Vagina (tissue), 2 donors: ENCODE measurements at places on chromosomes 16 and 17.
A peak's percentile ranks its signal among the peaks of the same experiment; 100 is the strongest.

DNA sequence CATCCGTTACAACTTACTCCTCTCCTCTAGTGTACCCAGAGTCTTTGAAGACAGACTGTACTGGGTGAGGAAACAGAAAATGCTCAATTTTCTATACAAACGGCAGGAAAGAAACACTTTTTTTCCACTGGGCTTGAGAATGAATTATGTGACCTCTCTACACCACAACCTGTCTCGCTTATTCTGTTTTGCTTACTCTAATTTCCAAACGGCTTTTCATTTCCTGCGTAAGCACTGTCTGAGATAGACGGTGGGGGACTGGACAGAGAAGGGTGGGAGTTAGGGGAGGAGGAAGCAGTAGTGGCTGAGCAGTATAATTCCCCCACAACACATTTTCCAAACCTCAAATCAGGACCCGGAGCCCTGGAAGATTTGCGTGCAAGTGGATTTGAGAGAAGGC lies 191.4 kb upstream of the SDK2 start:
- no peak for DNase-seq

DNA sequence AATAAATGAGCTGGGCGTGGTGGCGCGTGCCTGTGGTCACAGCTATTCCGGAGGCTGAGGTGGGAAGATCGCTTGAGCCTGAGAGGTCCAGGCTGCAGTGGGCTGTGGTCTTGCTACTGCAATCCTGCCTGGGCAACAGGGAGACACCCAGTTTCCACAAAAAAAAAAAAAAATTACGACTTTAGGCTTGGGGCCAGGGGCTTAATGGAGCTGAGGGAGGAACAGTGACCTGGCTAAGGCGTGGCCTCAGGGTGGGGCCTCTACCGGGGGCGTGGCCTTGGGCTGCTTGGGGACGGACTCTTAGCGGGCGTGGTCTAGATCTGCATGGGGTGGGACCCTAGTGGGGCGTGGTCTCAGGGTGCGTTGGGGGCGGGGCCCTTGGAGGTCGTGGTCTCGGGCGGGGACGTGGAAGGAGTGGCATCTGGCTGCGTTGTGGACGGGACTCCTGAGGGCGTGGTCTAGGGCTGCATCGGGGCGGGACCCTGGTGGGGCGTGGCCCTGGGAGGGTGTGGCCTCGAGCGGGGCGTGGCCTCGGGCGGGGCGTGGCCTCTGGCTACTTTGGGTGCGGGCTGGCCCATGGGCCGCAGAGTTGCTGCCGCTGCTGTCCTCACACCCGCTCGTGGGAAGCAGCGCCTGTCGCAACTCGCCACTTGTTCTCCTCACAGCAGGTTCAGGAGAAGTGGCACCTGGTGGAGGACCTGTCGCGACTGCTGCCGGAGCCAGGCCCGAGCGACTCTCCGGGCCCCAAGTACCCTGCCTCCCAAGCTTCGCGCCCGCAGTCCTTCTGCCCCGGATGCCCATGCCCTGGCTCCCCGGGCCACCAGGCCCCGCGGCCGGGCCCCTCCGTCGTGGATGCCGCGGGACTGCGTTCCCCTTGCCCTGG lies 5.8 kb upstream of the C17orf99 start:
- peak; percentile 96 for DNase-seq

DNA sequence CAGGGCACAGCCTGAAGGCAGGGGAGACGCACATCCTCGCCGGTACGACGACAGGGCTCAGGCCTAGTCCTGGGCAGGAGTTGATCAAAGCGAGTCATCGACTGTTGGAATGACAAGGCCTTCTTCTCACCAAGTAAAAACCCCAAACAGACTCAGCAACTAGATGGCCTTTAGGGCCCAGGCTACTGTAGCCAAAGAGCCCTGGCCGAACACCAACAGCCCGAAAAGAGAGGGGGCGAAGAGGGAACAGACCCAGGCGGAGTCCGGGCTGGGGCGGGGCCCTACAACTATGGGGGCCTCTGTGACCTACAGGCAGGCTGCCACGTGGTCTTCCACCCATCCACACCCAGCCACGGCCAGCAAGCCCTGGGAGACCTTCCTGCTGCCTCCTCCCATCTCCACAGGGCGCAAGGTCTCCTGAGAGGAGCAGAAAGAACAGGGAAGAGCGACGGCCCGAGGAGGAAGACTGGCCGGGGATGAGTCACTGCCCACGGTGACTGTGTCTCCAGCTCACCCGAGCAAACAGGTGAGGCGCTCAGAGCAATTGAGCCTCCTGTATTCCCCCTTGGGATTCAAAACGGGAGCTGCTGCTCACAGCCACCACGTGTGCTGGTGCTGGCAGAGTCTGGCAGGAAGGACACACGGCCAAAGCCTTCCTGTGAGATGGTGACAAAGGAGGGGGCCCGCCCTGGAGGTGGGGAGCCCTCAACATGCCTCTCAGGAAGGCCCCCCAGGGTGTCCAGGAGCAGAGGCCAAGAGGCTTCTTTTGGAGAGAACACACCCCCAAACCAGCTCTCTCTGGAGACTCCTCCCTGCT lies 17.7 kb downstream of the SLC16A3 start:
- no peak for DNase-seq

DNA sequence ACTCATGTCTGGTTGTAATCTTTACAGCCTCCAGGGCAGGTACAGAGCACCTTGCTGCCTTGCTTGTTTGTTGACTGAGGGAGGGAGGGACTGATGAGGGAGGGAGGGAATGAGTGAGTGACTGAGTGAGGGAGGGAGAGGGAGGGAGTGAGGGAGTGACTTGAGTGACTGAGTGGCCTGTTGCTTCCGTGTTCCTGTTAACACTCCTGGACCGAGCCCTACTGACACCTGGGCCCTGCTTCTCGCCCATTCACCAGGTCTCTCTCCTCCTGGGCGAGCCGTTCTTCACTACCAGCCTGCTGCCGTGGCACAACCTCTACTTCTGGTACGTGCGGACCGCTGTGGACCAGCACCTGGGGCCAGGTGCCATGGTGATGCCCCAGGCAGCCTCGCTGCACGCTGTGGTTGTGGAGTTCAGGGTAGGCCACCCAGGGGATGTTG lies 41.2 kb downstream of the PRMT7 start:
- DNase-seq = no peak

DNA sequence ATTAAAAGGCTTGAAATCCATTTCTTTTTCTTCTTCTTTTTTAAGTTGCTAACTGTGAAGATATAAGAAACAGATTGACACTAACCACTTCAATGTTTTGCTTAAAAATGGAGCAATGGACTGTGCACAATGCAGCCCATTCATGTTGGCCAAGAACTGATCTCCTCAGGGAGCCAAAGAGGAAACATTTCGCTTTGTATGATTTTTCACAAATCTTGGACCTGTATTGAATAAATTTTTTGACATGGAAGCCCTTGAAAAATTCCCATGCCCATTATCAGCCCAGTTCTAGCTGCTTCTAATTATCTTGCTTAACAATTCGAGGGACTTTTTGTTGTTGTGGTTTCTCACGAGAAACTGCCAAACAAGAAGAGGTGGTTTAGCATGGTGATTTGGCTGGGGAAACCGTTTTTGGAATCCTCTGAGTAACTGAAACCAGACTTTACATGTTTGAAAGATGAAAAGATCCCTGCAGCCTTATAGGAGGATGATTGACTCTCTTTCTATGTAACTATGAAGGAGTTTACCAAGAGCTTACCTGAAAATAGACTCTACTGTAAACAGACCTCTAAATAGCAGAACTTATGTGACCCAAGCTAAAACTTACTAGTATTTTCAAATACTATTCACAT lies 1389.4 kb upstream of the GOT2 start:
- no peak for DNase-seq

DNA sequence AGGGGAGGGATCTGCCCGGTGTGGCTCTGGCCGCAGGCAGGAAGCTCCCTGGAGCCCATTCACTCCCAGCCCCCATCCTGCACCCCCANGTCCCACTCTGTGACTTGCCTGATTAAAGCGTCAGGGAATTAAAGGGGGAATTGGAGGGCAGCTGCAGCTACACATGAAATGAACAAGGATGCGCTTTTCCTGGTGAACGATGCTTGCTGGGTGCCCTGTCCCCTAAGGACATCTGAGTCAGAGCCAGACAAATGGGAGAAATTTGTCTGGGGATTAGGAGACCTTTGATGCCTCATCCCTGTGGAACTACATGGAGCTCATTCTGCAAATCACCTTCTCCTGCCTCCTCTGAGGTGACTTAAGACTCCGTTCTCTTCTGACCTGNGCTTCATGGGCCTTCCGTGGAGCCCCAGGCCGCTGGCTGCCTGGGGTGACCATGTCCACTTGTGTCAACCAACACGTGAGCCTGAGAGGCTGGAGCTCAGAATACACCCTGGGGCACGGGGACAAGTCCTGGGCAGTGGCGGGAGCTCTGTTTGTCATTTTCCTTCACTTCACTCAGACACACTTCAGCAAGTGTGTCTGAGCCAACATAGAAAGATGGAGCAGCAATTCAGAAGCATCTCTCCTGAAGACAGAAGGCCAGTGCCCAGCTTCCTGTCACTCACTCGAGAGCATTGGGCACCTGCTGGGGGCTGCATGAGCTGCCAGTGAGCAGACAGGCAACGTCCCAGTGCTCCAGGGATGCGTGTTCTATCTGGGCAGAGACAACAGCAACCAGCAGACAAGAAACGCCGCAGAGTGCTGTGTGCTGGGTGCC lies 54.1 kb downstream of the METRNL start:
- no peak for DNase-seq

GRCh38 chr16:63625126-63625525 lies 1496.7 kb downstream of the CDH11 start:
- DNase-seq = no peak

DNA sequence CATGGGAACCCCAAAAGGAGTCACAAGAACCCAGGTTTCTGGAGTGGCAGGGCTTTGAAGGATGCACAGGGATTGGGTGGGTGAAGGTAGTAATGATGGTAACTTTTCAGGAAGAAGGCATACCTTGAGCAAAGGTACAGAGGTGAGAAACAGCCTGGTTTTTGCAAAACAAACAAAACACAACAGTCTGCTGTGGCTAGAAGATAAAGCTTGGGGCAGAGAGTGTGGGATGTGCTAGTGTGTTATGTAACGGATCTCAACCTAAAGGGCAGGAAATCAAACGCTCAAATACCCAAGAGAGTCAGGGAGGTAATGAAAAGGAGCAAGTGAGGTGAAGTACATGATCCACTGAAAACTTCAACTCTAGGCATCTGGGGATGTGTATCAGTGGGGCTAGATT lies 4.6 kb downstream of the PTGES3L start:
- DNase-seq = no peak

DNA sequence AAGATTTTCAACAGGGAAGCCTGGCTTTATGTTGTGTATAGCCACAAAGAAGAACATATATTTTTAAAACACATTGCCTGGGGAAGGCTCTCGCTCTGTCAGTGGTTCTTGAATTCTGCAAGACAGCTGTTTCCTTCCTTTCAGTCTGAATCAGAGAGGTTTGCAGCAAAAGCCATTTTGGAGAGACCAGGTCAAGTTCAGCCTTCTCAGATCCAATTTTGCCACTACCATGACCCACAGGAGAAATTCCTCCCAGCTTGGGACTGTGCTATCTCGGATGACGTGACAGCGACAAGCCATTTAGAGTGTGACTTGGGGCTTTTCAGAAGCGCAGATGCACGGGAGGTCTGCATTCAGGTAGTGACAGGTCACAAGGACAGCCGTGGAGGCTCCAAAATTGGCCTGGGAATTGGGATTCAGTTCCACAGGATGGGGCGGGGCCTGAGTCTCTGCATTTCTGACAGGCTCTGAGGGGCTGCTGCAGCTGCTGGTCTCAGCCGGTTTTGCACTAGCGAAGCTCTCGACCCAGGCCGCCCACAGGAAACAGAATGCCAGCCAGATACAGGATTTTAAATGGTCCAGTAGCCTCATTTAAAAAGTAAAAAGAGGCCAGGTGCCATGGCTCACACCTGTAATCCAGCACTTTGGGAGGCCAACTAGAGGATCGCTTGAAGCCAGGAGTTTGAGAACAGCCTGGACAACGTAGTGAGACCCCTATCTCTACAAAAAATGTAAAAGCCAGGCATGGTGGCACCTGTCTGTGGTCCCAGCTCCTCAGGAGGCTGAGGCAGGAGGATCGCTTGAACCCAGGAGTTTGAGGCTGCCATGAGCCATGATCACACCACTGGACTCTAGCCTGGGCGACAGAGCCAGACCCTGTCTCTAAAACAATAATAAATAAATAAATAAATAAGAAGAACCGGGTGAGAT lies 196.6 kb upstream of the CIBAR2 start:
- no peak for DNase-seq

GRCh38 chr17:21094298-21094704 lies 32.5 kb upstream of the DHRS7B start:
- no peak for DNase-seq

- DNase-seq = no peak
Measured at GRCh38 chr16:53457670-53458069, 23.4 kb downstream of the RBL2 start.

DNA sequence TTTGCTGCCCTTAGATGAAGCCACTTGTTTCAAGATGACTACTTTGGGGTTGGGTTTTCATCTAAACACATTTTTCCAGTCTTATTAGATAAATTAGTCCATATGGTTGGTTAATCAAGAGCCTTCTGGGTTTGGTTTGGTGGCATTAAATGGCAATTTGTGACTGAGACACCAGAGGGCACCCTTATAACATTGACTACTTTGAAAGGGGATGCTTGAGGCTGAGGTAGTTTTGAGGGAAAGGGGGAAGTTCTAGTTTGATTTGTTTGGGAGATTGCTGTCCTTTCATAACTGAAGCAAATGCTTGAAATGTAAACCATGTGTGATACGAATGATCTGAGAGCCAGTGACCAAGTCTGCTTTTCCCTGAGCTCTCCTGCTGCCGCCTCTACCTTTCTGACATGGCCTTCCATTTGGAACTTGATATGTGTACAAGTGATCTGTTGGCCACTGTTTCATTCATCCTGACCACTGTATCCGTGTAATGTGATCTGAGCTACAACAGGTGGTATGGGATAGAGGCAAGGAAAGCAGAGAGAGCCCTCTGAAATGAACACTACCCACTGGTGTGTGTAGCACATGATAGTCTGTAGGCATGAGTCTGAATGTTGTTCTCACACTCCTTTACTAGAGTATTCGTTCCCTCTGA lies 5.8 kb upstream of the RARA start:
- no peak for DNase-seq

DNA sequence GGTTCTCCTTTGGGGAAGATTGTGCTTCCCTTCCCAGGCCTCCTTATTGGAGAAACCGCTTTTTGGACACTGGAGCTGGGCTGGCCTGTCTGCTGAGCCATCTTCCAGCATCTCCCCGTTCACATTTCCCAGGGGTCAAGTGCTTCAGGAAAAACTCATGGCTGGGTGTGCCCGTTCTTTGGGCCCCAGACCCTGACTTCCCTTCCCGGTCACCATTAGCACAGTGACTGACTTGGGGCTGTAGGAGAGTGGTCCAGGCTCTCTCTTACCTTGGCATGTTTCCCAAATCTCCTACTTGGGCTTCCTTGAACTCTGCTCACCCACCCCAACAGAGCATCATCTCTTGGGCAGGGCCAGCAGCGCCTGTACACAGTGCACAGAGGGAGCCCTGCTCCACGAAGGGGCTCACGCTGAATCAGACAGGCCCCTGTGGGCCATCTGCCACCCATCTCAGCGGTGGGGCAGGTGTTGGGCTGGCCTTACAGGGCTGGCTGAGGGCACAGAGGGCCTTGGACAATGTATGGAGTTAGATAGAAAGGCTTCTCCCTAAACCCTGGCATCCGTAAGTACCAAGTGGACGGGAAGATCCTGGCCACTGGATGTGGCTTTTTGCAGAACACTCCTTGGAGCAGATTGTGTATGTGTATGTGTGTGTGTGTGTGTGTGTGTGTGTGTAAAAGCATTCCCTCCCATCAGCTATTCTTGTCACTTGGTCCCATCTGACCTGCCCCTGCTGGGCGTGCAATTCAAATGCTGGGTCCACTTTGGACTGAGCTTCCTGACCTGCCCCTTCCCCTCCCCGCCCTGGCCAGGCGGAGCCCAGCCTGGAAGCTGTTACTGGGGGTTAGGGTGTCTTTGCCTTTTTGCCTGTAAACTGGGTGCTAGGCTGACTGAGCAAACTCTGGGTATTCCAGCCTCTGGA lies 24.9 kb upstream of the CDC42EP4 start:
- DNase-seq = no peak
